ENCODE measurements at places on chromosomes 1 and 21.

DNA sequence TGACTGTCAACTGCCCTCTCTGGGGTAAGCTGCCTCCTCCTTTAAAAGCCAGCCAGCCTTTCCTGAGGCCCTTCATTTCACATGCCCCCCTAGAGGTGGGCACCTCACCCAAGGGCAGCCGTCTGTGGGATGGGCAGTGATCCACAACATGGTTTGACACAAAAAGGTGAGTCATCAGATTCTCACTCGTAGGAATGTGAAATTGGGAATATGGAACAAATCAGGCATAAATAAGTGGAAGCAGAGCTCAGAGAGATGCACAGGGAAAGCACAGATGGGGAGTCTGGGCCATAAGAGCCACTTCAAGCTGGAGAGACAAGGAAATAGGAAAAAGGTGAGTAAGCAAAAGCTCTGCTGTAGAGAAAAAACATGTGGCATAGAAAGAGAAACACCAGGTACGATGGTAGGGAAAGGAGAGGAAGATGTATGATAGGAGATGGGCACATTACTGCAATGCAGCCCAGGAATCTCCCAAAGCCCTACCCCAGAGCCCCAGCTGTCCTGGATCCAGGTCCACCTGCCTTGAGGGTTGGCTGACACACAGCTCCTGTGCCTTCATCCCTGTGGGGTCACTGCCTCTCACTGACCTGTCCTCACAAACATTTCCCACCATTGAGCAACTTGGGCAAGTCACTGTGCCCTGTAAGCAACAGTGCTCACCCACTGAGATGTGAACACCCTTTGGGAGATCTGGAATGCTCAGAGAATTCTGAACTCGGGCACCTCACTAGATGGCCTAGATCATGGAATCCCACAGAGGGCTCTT is 86.6 kb downstream of the ASTN1 start:
- no peak for DNase-seq

GRCh38 chr1:219174460-219175211 is 958 bp downstream of the LYPLAL1 start:
- DNase-seq, result no peak

- no peak for DNase-seq
Observed at GRCh38 chr1:111569913-111570312, 49.7 kb upstream of the RAP1A start.

DNA sequence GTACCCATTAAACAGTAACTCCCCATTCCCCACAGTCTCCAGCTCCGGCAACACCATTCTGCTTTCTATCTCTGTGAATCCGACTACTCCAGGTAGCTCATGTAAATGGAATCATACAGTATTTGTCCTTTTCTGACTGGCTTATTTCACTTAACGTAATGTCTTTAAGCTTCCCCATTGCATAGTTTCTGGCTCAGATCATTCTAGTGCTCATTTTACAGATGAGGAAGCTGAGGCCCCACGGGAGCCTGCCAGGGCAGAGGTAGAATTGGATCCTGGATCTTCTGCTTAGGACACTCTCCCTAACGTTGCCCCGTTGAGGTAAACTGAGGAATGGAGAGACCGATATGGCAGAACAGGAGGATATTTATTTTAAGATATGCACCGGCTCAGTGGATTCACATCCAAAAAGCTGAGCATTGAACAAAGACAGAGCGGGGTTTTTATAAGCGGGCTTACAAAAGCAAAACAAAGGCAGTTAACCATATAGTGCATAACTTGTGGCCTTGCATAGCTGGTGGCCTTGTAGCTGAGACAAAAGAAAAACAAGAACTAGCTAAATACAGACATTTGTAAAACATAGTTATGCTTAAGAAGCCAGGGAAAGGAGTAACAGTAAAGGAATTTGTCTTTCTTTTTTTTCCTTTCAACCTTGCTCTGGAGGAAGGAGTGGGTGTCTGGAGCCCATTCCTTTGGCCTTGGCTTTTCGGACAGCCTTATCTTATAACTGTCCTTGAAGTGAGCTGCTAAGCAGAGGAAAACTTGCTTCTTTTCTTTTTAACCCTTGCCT is 15.3 kb upstream of the KLHDC8A start:
- DNase-seq, result no peak

DNA sequence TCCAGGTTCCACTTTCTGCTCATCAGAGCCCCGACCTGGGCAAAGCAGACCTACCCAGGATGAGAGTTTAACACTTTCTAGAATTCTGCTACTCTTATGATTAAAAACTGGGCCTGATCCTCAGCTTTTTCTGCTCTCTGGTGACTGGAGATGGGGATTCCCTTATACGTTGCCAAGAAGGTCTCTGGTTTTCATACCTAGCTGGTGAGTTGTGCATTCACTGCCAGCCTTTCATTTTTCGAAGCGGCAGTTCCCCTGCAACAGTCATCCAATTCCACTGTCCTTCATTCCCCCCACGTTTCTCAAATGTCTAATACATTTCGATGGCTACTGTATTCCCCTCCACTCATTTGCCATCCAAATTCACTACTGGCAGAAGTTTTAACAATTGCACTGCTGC is 135.3 kb downstream of the ADSS2 start:
- DNase-seq, result no peak

- DNase-seq, result no peak
Observed at GRCh38 chr1:200410566-200410878, 686 bp upstream of the ZNF281 start.

DNA sequence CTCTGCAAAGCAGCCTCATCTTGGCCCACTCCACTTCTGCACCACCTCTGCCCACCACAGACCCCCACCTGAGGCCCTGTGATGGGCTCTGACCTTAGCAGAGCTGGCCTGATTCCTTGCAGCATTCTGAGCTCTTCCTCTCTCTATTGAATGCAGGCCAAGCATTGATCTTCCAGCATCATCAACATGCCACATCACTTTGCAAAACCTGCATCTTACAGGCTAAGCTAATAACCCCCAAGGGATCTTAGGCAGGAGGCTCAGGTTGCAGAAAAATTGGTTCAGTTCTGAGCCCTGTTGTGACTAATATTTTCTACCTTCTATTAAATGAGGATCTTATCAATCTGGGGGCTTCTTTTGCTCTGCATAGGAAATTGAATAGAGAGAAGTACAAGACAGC is 78.7 kb downstream of the ATP1A1 start:
- DNase-seq, result no peak

DNA sequence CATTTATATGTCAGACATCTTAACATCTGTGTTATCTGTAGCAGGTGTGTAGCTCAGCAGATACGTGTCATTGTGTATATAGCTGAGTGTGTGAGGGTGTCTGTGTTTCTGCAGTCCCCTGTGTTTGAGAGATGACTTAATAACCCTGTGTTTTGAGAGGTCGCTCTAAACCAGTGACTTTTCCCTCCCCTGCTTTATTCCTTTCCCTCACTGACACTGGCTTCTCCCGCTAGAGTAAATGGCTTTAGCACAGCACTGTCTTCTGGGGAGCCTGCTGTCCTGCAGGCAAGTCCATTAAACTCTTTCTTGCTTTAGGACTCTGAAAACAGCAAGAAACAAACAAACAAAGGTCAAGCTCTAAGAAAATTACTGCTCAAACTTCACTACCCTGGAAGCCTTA is 53.0 kb downstream of the VANGL1 start:
- DNase-seq, result no peak

DNA sequence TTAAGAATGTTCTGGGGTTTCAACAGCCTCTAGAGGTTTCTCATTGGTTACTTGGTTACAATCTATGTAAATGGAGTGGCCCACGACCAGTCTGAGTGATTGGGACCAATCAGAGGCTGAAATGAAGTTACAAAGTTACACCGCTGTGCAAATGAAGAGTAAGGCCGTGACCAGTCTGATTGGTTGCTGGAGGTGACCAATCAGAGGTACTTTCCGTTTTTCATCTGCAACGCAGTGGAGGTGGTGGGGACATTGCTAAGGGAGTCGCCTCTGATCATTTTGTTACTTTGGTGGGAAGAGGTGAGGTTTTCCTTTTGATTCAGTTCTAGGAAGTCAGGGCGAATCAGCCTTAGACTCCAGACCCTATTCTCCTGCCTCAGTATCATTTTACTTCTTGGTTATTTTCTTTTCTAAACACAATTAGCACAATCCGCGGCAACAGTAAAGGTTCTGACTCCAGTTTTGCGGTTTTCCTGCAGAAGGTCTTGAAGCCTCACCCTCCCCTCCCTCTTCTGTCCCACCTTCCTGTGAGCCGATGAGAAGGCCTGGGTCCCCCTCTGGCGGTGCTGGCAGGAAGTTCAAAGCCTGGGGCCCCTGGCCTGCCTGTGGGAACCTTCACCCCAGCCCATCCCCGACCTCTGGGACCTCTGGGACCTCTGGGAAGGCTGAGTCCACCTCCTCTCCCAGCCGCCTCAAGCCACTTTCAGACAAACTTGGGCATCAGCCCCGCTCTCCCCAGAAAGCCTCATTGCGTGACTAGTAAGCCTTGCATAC is 38.7 kb upstream of the TTC34 start:
- peak; percentile 75 for DNase-seq

- DNase-seq, result no peak
Observed at GRCh38 chr1:226201029-226201593, 14.6 kb upstream of the ACBD3 start.

DNA sequence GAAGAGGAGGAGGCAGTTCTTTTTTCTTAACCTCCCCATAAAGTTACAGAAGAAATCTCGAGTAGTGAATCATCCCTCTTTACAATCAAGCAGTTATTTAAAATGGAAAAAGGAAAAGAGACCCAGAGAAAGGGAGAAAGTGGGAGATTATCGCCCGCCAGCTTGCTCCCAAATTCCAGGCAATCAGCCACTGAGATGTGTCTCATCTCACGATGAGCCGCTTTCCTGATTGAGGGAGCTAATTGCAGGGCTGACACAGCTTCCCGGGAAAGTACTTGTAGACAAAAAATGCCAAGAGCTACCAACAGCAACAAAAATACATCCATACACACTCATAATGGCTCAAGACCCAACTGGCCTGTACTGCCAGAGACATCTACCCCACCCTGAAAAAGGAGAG is 191.6 kb upstream of the ZC3H12A start:
- DNase-seq, result no peak

GRCh38 chr1:45196863-45197262 is 9.5 kb downstream of the ZSWIM5 start:
- DNase-seq, result no peak

- no peak for DNase-seq
Observed at GRCh38 chr1:81254560-81254959, 546.2 kb upstream of the ADGRL2 start.

DNA sequence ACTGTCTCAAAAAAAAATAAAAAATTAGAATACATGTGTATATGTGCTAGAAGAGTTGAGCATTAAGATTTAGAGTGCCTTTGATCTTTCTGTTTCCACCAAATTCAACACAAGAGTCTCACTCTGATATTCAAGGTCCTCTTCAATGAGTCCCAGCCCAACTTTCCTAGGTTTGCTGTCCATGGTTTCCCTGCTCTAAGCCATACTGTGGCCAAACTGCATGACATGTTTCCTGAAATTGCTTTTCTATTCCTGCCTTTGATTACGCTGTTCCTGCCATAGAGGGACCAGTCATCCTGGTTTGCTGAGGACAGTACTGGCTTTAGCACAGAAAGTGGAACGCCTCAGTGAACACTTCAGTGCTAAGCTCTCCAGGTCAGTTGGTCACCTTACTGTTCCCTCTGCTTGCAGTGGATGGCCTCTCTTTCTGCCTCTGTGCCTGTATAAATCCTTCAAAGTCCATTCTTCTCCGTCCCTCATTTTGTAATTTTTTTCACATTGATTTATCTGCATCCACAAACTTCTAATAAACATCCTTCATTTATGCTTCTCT is 305.9 kb upstream of the PROX1 start:
- DNase-seq, result no peak

DNA sequence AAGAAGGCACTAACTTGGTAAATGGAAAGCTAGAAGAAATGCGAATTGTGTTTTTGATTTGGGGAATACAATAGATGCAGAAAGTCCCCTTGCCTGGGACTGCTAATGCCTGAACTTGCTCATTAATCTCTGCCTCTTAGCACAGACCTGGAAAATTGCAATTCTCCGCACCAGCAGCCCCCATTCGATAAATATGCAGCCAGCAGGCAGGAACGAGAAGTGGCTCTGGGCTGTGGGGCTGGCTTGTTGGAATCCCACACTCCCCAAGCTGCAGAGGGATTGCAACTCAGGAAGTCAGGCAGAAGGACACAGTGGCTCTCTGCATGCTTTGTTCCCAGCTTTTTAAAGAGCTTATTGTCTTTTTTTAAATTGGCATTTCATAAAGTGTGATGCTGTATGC is 51.3 kb downstream of the PCP4 start:
- DNase-seq, result no peak

- DNase-seq, result no peak
Observed at GRCh38 chr1:6025269-6026094, 20.2 kb upstream of the KCNAB2 start.

DNA sequence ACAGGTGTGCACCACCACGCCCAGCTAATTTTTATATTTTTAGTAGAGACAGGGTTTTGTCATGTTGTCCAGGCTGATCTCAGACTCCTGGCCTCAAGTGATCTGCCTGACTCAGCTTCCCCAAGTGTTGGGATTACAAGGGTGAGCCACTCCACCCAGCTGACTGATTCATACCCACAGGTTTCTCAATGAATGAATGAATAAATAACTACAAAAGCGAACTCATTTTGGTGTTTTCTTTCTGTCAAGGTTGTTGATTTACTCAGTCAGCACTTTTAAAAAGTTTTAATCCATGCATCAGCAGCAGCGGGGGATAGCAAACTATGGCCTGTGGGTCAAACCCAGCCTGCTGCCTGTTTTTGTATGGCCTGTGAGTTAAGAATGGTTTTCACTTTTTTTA is 217.5 kb downstream of the FAF1 start:
- DNase-seq, result no peak

DNA sequence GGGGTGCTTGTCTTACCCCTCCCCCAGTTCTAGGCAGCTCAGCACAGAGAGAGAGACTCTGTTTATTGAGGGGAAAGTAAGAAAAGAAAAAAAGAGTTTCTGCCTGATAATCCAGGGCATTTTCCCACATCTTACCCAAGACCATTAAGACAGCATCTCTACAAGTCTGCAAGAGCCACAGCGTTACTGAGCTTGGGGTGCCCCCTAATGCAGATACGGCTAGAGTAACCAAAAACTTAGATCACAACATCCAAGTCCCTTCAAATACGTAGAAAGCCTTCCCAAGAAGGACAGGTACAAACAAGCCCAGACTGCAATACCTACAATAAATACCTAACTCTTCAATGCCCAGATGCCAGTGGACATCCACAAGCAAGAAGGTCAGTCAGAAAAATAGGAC is 6.2 kb upstream of the TEX50 start:
- DNase-seq, result no peak

- no peak for DNase-seq
Observed at GRCh38 chr1:178613271-178613945, 100.5 kb downstream of the TEX35 start.

GRCh38 chr1:152884966-152885624 is 7.0 kb downstream of the SMCP start:
- no peak for DNase-seq

Data from GDM1 (cell line).